Activated T-helper 2 cell treated with anti-CD3 and anti-CD28 coated beads, Interferon-gamma antibody, Interleukin-2, Interleukin-4, amounts not matched to agents 10 μg/mL and 5 μg/mL and 100 μg/mL, durations not matched to agents 14 hours and 24 hours and 36 hours (primary cell): ENCODE measurements at places on chromosomes 16 and 17.
A peak's percentile ranks its signal among the peaks of the same experiment; 100 is the strongest.

- no peak for DNase-seq
Observed at GRCh38 chr16:67460168-67460567, 20.8 kb downstream of the ATP6V0D1 start.

GRCh38 chr16:88087517-88087877 lies 136.3 kb downstream of the BANP start:
- no peak for DNase-seq

GRCh38 chr16:705431-706188 lies at the start of gene FBXL16:
FBXL16 (minus strand) TSS chr16:705801; CDS start chr16:697405, 8,396 bp downstream.
- DNase-seq: no peak

DNA sequence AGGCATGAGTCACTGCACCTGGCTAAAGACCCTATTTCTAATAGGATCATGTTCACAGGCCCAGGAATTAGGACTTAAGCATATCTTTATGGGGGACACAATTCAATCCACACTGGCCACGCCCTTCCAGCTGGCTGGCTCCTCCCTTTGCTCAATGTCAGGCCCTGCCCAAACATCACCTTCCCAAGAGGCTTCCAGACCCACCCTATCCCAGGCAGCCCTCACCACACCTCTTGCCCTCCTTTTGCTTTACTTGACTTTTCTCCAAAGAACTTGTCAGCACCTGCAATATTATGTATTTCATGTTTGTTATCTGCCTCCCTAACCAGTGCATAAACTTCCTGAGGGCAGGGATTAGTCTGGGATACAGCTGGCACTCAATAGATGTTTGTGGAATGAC lies 109.6 kb upstream of the CDH5 start:
- DNase-seq: no peak

DNA sequence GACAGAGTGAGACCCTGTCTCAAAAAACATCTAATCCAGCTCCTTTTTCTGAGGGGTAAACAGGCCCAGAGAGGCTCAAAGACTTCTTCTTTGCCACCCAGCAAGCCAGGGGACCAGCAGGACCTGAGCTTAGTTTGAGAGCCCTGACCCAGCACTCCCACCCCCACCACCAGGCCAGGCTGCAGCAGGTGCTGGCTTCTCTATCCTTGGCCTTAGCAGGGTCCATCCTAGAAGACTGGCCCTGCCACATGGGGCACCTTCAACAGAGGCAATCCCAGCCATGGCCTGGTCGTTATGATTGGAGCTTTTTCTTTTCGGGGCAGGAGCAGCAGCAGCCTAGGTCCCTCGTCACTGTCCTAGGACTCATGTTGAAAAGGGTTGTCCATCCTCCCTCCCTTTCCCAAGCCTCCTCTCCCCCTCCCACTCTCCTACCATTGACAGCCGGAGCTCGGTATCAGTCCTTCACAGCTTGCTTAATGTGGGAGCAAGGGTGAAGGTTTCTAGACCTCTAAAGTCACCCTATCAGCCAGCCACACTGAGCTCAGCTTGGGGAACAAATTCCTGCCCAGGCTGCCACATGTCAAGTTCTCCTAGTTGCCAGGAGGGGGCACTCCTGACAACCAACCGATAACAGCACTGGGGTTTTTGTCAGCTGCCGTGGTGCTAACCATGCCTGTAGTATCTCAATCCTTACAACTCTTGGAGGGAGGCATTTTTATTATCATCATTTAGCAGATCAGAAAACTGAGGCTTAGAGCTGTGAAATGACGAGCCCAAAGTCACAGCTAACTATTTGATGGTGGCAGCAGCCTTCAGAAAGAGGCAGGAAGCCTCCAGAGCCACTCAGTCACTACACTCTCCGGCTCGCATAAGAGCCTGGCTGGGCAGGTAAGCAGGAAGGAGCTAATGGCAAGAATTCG lies 11.2 kb downstream of the MRPL27 start:
- DNase-seq: peak; percentile 46

DNA sequence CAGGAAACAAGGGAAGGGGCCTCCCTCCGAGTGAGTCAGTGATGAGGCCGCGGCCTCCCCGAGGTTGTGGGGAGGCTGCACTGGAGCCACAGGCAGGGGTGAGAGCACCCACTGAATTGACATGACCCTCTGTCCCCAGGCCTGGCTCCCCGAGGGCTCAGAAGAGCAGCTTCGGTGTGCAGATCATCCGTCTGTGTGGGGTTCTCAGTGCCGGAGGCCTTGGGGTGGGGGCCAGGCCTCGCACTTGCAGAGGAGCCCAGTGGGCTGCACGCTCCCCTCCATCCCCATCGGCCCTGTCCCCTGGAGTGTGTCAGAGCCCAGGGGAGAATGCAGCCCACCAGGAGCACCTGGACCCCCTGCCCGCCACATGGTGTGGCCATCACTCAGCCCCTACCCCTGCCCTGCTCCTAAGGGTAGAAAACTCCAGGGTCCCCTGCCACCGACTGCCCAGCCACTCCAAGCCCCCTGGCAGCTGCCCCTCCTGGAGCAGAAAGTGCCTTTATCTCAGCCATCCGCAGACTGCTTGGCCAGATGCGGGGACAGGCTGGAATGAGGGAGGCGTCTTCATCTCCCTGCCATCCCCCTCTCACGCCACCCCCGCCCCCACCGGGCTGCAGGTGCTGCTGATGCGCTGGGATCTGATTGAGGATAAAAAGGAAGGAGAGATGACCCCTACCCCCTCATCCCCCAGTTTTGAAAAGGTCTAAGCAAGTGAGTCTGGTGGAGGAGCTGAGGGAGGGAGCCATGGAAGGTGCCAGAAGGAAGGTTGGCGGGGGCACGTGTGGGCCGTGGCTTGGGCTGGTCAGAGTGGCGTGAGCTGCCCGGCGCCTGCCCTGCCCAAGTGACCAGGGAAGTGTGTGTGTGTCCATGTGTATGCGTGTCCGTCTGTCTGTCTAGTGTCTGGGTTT lies 358.3 kb downstream of the SEC14L1 start:
- no peak for DNase-seq

- no peak for DNase-seq
Observed at GRCh38 chr17:58231641-58232040, 6.7 kb upstream of the LPO start.

DNA sequence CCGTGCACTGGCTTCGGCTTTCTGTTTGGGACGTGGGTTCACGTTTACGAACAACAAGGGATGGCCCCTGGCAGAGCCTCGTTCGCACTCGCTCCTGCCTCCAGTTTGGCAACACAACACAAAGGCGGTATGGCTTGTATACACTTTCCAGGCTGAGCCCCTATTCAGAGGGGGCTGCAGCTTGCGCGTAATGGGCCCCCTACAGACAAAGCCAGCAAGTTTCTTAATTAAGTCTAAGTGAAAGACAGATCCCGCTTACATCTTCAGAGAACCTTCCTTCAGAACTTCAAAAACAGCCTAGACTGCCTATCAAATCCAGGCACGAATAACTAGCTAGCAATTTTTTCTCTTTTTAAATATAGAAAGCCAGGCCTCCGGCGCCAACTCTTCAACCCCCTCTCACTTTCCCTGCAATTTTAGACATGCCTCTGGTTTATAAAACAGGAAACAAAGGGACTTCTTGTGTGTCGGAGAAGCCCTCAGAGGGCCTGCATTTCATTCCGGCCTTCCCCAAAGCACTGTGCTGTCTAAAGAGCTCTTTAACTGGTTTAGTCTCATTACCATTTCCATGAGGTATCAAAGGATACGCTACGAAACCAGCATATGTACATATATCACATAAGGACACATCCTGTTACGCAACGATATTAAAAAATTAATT lies 244.9 kb downstream of the STX8 start:
- DNase-seq: no peak

DNA sequence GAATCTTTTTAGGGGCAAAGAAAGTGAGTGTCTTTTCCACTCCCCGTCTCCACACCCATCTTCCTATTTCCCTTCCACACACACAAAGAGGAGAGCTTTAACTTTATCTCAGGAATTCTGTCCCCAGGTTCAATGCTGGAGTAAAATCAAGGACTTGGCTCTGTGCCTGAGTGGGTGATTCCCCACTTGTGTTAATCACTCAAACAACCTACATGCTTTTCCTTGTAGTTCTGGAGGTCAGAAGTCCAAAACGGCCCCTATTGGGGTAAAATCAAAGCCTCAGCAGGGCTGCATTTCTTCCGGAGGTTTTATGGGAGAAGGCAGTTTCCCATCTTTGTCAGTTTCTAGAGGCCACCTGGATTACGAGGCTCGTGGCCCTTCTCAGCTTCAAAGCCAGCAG lies 422.3 kb upstream of the RBFOX1 start:
- no peak for DNase-seq

DNA sequence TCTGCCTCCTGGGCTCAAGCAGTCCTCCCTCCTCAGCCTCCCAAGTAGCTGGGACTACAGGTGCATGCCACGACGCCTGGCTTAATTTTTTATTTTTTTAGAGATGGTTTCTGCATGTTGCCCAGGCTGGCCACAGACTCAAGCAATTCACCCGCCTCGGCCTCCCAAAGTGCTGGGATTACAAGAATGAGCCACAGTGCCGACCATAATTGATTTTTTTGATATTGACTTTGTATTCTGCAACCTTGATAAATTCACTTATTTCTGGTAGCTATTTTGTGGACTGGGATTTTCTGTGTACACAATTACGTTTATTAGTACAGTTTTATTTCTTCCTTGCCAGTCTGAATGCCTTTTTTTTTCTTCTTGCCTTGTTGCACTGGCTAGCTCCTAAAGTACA lies 30.0 kb downstream of the TAOK1 start:
- no peak for DNase-seq
